HCT116 (cell line): ENCODE measurements at places on chromosomes 2 and 18. TPM values are rescaled to one million over a fixed set of nuclear protein-coding genes. Genes with fewer than 3 reads are reported as not detected.

BOLL gene
- total RNA-seq: not detected

- DNase-seq: no peak
- H3K4me1 ChIP-seq: no peaks in the 10 kb centered on the region
- H3K27ac ChIP-seq: no peak overlapping the region
- H3K4me3 ChIP-seq: no peak overlapping the region
- H3K27me3 ChIP-seq: no peaks in the 10 kb centered on the region
Measured at GRCh38 chr2:191740016-191740419, 62.1 kb downstream of the NABP1 start.

DNA sequence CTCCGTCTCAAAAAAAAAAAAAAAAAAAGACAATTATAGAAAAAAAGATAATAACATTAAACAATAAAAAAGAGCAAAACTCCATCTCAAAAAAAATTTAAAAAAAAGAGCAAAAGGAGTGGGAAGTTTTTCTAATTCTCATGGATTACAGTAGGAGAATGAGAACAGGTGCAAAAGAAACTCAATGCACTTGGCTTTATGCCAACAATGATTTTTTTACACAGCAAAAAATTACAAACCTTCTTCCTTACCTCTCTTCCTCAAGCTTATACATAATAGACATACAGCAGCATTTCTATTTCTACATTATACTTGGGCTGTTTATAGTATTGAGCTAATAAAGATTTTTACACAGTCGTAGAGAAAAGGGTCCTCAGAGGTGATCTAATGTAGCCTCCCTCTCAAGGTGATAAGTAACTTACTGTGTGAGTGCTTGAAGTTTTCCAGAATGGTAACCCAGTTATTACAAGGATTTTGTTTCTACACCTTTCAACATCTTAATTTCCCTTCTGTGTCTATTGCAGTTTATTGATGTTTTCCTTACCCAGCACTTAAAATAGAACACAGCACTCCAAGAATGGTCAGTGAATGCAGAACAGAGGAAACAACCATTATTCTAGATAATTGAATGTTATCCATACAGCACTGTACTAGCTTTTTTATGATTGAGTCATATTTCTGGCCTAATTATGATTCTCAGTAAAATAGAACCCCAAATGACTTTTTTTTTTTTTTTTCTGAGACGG, 34.9 kb upstream of the RNF138 start:
- no peaks in the 10 kb centered on the region for H3K27me3 ChIP-seq
- no peak for DNase-seq
- H3K36me3 ChIP-seq: no peaks in the 10 kb centered on the region
- H3K4me1 ChIP-seq: no peaks in the 10 kb centered on the region
- H3K27ac ChIP-seq: no peak overlapping the region

GRCh38 chr2:177597759-177598158, 205.2 kb downstream of the AGPS start:
- DNase-seq: no peak
- no peaks in the 10 kb centered on the region for H3K36me3 ChIP-seq
- no peak overlapping the region for H3K27ac ChIP-seq

- no peaks in the 10 kb centered on the region for H3K36me3 ChIP-seq
- H3K27ac ChIP-seq: no peak overlapping the region
- no peak overlapping the region for H3K4me3 ChIP-seq
- no peak for DNase-seq
- no peaks in the 10 kb centered on the region for H3K27me3 ChIP-seq
- no peaks in the 10 kb centered on the region for H3K4me1 ChIP-seq
Measured at GRCh38 chr2:80856227-80856626, 551.7 kb upstream of the LRRTM1 start.

DNA sequence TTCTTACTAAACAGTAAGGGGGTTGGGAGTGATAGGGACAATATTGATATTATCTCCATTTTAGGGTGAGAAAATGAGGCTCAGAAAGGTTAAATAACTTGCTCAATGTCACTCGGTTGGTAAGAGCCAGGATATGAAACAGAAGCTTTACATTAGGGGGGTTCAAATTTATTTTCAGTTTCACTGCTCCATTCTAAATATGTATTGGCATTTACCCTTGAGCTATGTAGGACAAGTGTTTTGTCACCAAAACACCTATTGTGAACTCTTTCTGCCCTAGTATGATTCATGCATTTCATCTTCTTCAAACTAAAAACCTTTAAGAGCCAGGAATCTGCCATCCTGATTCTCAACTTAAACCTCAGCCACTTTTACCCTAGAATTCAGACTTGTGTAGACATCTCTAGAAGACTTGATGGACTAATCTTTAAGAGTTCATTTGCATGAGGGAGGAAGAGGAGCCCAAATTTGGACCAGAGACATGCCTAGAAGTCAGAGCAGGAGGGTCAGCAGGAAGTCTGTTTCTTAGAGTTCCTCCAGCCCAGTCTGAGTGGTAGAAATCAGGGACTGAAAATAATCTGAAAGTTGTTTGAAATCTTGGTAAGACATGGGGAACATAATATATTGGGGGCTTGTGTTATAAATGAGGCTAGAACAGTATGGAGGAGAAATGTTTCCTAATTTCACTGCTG, 129.4 kb upstream of the ATP5MC3 start:
- H3K36me3 ChIP-seq: no peaks in the 10 kb centered on the region
- H3K4me3 ChIP-seq: no peak overlapping the region
- no peaks in the 10 kb centered on the region for H3K27me3 ChIP-seq
- H3K4me1 ChIP-seq: no peaks in the 10 kb centered on the region

- H3K27ac ChIP-seq: no peak overlapping the region
- DNase-seq: no peak
- no peaks in the 10 kb centered on the region for H3K4me1 ChIP-seq
Measured at GRCh38 chr2:25332571-25332970, 9.2 kb downstream of the DNMT3A start.

DNA sequence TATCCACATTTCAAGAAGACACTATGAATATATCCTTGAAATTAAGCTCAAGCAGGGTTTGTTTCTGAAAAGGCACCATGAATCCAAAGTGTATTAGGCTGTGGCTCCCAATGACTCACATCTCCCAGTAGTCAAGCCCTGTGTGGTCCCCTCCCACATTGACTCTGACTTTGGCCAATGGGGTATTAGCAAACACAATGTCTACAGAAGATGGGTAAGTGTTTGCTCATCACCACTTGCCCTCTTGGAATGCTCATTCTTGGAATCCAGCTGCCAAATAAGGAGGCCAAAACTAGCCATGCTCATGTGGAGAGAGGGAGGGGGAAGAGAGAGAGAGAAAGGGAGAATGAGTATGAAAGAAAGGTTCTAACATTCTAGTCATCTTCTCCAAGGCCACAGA, 490.0 kb downstream of the TXNL1 start:
- H3K27ac ChIP-seq: no peak overlapping the region
- H3K36me3 ChIP-seq: no peaks in the 10 kb centered on the region
- no peaks in the 10 kb centered on the region for H3K4me1 ChIP-seq
- no peak overlapping the region for H3K4me3 ChIP-seq

- H3K4me3 ChIP-seq: no peak overlapping the region
- H3K36me3 ChIP-seq: no peaks in the 10 kb centered on the region
- DNase-seq: no peak
- no peak overlapping the region for H3K27ac ChIP-seq
- H3K4me1 ChIP-seq: no peaks in the 10 kb centered on the region
Measured at GRCh38 chr2:239516954-239517305, 116.1 kb upstream of the HDAC4 start.

GRCh38 chr2:28339516-28340175, 53.0 kb upstream of the FOSL2 start:
- H3K4me1 ChIP-seq: peaks cover 29% of the 10 kb centered on the region
- H3K27me3 ChIP-seq: no peaks in the 10 kb centered on the region
- no peak overlapping the region for H3K4me3 ChIP-seq
- H3K27ac ChIP-seq: no peak overlapping the region

DNA sequence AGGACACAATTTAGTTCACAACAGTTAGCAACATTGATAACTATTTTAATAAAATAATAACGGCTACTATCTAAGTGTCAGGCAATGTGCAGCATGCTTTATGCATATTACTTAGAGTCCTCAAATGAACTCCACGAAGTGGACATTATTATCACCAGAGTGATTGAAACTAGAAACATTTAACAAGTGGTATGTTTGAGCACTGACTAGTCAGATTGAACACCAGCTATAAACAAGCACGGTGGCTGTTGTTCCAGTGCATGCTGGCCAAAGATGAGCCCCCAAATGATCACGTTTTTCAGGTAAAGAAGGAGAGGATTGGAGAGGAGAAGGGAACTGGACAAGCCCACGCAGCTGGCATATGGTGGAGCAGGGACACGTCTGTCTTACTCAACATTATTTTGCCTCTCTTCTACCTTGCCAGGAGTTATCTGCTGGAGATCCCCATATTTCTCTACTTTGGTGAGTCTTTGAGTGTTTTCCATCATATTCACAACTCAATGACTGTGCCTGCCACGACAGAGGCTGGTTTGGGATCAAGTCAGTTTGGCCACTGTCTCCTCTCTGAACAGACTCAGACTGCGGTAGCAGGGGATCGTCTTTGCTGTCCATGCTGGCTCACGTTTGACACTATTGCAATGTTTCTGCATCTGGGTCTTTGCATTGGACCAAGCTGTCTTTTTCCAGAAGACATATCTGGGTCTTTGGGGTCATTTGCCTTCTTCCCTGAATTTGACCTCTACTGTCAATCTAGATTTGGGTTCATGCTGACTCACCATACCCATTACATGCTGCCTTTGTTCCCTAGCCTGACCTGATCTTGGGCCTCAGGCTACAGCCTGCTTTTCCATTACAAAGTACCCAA, 66.0 kb upstream of the ACSL3 start:
- DNase-seq: no peak
- H3K27ac ChIP-seq: no peak overlapping the region
- no peaks in the 10 kb centered on the region for H3K27me3 ChIP-seq
- H3K4me3 ChIP-seq: no peak overlapping the region

GALNT3 gene
- 9.8 TPM for total RNA-seq

GRCh38 chr2:196322973-196323810, 151.8 kb upstream of the STK17B start:
- no peaks in the 10 kb centered on the region for H3K27me3 ChIP-seq
- H3K36me3 ChIP-seq: no peaks in the 10 kb centered on the region
- no peak overlapping the region for H3K27ac ChIP-seq
- no peaks in the 10 kb centered on the region for H3K4me1 ChIP-seq

- no peak overlapping the region for H3K4me3 ChIP-seq
- peaks cover 25% of the 10 kb centered on the region for H3K4me1 ChIP-seq
- DNase-seq: no peak
- no peaks in the 10 kb centered on the region for H3K27me3 ChIP-seq
- no peak overlapping the region for H3K27ac ChIP-seq
Measured at GRCh38 chr18:22349966-22350365, 67.7 kb downstream of the CTAGE1 start.

DNA sequence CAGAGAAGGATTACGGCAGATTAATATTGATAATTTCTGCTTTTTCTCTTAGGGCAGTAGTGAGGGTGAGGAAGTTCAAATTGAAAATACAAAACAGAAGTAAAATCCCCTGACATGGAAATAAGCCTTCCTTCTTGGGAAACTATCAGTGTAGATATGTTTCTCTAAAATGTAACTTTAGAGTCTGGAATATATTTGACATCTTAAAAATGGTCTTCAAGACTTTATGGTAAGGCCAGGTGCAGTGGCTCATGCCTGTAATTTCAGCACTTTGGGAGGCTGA, 33.0 kb downstream of the INPP5D start:
- no peak overlapping the region for H3K27ac ChIP-seq
- no peaks in the 10 kb centered on the region for H3K36me3 ChIP-seq
- no peak overlapping the region for H3K4me3 ChIP-seq
- no peaks in the 10 kb centered on the region for H3K27me3 ChIP-seq
- no peak for DNase-seq

TMEM163 gene
- 0.12 TPM for total RNA-seq

PDE1A gene
- 0.12 TPM for total RNA-seq

DNA sequence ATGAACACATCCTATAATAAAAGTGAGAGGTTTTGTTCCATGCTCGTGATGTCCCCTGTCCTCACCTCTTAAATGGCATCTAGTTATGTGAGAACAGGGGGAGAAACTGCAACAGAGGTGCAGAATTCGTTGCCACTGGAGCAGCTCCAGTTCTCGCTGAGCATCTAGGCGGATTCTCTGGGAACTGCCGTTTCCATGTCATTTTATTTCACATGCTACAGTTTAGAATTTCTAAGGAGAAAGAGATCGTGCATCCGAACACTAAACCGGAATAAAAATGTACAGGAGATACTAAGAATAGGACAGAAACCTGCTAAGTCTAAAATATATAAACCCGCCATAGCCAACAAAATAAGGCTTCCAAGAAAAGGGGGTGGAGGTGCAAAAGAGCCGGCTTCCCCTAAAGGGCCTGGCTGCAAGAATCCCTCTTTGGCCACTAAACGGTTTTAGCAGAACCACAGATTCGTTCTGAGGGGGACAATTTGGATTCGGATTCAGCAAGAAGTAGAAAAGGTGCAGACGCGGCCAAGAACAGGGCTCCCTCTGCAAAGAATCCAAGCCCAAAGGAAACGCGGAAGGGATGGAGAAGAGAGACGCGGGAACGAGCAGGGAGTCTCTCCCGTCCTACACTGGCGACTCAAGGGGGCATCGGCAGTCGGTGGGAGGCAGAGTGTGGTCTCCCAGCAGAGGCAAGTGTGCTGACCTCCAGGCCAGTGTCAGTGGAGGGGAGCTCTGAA, 1.3 kb downstream of the TMEM163 start:
- H3K27me3 ChIP-seq: 0 out of 2 replicates have a peak, but pooled peaks cover 3% of the 10 kb centered on the region
- H3K4me3 ChIP-seq: no peak overlapping the region
- H3K36me3 ChIP-seq: no peaks in the 10 kb centered on the region
- H3K4me1 ChIP-seq: no peaks in the 10 kb centered on the region

GRCh38 chr2:6074089-6074643, 382.0 kb downstream of the SOX11 start:
- no peak overlapping the region for H3K4me3 ChIP-seq
- no peak overlapping the region for H3K27ac ChIP-seq
- H3K4me1 ChIP-seq: no peaks in the 10 kb centered on the region
- no peaks in the 10 kb centered on the region for H3K27me3 ChIP-seq
- no peak for DNase-seq
- H3K36me3 ChIP-seq: no peaks in the 10 kb centered on the region

METAP1D gene
- 15.8 TPM for total RNA-seq

VPS54 gene
- total RNA-seq: 12.4 TPM
